ENCODE measurements at places on chromosomes 5 and 9.

- no peak for DNase-seq
Observed at GRCh38 chr9:131593091-131593820, 47.9 kb downstream of the PRRT1B start.

DNA sequence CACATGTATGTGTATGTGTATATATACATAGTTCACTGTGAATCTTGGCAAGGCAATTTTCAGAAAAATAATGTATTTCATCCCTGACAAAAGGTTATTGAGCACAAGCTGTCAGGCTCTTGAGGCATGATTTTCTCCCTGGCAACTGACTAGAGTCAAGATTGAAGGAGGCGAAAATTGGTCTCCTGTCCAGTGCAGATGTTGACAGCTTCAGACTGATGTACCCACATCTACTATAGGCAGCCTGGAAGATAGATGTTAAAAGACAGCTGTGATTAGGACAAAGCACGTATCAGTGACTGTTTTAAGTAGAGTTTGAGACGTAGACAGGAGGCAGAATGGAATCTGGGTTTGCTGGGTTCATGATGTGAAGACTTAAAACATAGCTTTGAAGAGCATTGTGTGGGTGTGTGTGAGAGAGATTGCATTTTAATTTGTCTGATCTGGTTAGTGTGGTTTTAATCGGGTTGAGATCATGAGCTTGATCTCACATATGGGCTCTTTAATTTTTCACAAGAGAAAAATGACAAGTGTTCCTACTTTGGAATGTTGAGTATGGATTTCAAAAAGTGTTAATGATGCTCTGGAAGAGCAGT, 39.1 kb downstream of the CTNNA1 start:
- no peak for DNase-seq

DNA sequence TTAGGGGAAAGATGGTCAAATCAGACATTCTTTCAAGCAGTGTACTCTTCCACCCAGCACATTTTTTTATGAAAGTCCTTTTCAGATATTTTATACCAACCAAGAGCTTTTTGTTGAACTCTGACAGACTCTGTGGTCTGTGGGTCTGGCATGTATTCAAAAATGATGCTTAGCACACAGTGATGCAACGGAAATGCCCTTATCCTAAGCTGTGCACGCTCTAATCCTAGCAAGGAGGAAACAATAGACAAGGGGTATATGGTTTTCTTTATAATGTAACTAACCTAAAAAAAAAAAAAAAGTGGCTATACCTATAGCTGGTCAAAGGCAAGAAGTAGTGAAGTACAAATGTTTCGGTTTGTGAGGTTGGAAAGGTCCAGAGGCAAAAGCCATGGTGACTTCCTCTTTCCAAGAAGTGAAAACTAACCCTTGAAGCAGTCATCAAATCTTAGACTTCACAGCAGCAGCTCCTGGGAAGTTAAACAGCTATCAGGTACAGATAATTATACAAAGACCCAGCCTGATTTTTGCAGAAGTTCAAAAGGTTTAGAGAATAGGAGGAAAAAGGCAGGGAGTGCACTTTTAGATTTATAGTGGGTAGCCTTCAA, 82.5 kb downstream of the SEMA6A start:
- DNase-seq, result no peak

DNA sequence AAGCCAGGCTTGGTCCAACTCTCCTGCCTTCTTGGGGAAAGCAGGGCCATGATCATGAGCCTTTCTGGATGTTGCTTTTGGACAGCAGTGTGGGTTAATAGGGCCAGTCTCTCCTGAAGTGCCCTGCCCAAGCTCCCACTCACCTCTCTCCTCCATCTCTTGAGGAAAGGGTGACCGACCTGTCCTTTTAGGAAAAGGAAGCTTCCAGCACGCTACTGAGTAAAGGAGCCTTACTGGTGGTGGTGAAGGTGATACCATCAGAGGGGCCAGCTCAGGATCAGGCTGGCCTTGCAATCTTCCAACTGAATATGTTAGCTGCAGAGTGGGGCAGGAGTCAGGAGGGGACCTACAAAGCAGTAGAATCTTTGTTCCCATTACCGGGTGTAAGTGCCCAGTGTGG, 2.2 kb upstream of the RGS3 start:
- no peak for DNase-seq

DNA sequence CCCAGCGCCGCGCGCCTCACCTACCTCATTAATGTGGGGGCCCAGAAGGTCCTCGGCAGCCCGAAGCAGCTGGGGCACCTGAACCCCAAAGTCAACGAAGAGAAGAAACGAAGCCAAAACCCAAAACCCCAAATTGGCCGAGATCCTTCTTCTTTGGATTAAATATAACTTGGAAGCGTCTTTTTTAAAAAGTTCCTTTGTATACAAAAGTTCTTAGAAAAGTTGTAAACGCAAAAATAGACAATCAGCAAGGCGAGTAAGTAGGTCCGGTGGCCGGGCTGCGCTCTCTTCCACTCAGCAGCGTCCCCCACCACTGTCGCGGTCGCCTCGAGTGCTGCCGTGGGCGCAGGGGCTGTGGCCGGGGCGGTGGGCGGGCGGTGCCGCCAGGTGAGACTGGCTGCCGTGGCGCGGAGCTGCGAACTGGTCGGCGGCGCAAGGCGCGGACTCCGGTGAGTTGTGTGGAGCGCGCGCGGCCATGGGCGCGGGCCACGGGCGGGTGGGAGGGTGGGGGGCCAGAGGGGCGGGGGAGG, 360 bp downstream of the KLF4 start:
- DNase-seq, result no peak

- DNase-seq, result no peak
Observed at GRCh38 chr5:136036293-136036911, 7.6 kb downstream of the TGFBI start.

DNA sequence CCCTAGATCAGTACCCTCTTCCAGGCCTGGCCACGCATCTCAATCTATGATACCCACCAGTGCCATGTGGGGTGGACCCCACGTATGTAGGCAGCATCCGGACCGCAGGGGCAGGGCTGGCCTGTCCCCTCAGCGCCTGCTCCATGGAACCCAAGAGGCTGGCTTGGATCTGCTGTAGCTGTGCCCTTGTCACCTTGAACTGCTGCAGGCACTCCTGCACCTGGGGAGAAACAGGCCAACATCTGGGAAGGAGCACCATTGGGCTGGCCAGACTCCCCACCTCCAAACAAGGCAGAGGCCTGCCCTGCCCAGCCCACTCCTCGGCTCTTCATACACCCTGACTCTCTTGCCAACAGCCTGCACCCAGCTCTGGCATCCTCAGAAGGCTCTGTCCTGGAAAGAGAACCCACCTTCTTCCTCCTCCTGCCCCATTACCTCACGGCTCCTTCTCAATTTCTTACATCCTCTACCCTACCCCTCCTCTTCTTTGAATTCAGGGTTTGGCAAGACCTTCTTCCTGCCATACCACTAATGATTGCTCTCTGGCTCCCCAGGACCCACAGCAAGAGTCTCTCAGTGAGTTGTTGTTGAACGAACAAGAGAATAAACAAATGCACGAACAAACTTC, 7.7 kb downstream of the HK3 start:
- DNase-seq, result no peak

DNA sequence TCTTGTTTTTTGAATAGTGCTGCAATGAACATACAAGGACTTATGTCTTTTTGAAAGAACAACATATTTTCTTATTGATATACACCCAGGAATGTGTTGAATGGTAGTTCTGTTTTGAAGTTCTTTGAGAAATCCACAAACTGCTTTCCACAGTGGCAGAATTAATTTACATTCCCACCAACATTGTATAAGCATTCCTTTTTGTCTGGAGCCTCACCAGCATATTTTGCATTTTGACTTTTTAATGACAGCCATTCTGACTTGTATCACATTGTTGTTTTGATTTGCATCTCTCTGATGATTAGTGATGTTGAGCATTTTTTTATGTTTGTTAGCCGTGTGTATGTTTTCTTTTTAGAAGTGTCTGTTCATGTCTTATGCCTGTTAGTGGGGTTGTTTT, 524.9 kb downstream of the SEMA5A start:
- no peak for DNase-seq

- no peak for DNase-seq
Observed at GRCh38 chr5:13339093-13339492, 605.4 kb downstream of the DNAH5 start.

DNA sequence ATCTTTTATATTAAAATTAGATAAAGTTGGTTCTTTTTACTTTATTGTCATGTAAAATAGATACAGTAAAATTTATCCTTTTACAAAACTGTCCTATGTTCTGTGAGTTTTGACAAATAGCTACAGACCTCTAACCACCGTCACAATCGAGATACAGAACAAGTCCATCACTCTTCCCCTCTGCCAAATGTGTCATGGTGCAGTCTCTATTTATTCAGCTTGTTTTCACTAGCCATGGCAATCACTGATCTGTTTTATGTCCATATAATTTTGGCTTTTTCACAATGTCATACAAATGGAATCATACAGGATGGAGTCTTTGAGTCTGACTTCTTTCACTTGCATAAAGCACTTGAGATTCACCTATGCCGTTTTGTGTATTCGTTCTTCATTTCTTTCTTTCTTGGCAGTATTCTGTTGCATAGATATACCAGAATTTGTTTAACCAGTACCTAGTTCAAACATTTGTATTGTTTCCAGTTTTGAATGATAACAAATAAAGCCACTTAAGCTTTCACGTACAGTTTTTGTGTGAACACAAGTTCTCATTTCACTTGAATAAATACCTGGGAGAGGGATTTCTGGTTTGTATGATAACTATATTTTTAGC, 273.2 kb upstream of the MPDZ start:
- DNase-seq, result no peak

GRCh38 chr5:73264631-73265030, 91.6 kb downstream of the TMEM174 start:
- DNase-seq, result no peak

DNA sequence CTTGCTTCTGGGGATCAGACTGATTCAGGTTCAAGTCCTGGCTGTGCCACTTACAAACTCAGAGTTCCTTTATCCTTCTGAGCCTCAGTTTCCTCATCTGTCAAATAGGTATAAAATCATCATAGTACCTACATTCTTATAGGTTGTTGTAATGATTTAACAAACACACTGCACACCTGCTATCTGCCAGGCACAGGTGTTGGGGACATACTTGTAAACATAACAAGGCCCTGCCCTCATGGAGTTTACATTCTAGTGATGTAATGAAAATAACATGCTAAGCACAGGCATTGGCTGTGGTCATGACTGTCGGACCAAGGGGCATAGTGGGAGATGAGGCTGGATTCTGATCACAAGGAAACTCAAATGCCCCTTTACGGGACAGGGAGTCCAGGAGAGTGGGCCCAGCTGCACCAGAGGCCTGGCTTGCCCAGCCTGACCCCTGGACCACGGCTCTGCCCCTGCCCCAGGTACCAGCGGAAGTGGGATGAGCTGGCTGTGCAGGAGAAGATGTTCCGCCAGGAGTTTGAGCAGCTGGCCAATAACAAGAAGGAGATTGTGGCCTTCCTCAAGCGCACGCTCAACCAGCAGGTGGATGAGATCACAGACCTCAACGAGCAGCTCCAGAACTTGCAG, 2.3 kb downstream of the CFAP157 start:
- no peak for DNase-seq

- DNase-seq, result no peak
Observed at GRCh38 chr9:38224941-38225340, 155.9 kb upstream of the SHB start.

- no peak for DNase-seq
Observed at GRCh38 chr9:87445646-87446045, 52.0 kb upstream of the DAPK1 start.

- no peak for DNase-seq
Observed at GRCh38 chr9:127746959-127747569, 12.0 kb upstream of the TOR2A start.

DNA sequence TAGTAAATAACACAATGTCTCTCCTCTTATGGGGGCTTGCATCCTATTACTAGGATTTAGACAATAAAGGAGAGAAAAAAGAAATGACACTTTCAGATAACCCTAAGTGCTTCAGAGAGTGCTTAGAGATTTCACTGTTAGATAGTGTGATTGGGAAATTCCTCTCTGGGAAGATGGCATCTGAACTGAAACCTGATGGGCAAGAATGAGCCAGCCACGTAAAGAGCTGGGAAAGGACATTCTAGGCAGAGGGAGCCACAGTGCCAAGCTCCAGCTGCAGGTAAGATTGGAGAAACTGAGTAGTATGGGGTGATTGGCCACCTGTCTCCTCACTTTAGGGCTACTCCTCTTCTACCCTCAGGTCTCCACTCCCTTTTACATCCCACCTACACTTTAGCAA, 14.5 kb downstream of the CDO1 start:
- DNase-seq, result no peak

- no peak for DNase-seq
Observed at GRCh38 chr5:55583578-55583977, 48.8 kb upstream of the PLPP1 start.

DNA sequence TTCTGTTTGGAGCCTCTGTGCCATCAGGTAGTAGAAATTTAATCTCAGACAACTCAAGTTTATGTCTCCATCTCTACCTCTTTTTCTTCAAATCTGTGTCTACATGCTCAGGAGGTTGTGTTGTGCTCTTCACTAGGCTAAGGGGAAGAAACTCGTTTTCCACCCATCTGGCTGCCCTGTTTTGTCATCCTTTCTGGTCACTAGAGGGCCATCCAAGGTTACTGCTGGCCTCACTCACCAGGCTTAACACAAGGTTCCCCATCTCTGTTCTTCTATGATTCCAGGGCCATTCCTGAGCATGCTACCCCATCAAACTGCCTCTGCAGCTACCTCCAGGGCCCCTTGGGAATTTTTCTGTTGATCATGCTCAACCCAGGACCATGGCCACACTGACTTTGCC, 213.3 kb upstream of the FBXL7 start:
- DNase-seq, result no peak

GRCh38 chr9:91833096-91833877, 116.7 kb downstream of the ROR2 start:
- no peak for DNase-seq

GRCh38 chr5:74576941-74577456, 63.5 kb downstream of the ENC1 start:
- no peak for DNase-seq

DNA sequence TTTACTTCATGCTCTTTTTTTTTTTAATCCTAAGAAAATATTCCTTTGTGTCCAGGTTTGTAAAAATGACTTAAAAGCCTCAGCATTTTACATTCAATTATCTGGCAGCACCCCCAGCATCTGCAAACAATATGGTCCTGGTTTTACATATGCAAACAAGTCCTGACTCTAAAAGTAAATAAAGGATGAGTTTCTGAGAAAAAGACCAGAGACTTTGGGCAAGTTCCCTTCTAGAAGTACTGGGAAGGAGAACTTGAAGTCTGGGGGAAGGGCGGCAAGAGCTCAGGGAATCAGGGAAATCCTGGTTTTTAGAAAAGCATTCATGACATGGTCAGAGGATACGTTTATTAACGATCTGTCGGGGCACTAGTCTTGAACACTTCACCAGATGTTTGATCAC, 25.8 kb downstream of the COL23A1 start:
- no peak for DNase-seq

GRCh38 chr5:45779874-45780671, 83.9 kb upstream of the HCN1 start:
- DNase-seq, result no peak

DNA sequence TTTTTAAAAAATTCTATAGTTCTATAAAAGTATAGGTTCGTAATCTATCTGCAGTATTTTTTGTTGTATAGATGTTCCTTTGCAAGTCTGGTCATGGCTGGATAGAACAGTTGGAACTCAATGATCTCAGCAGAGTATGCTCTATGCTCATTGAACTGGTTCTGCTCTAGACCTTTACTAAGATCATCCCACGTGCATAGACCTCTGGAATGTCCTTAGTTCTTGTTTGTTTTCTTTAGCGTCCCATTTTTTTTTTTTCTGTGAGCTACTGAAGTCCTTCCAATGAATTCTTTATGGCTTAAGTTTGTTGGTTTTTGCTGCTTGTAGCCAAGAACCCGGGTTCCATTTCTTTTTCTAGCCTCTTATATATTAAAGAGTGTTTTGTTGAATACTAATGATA, 3.5 kb downstream of the TMEM38B start:
- no peak for DNase-seq

Measured in activated CD8-positive, alpha-beta memory T cell treated with anti-CD3 and anti-CD28 coated beads for 1 hour (primary cell).